Activated T-helper 1 cell treated with Interleukin-2 at 50 U/mL for 16 hours (primary cell): ENCODE measurements at places on chromosomes 5 and 9.

- no peak for DNase-seq
Observed at GRCh38 chr9:21078702-21079101, 960 bp upstream of the IFNB1 start.

- no peak for DNase-seq
Observed at GRCh38 chr5:33726422-33727165, 165.2 kb downstream of the ADAMTS12 start.

GRCh38 chr5:32461441-32462120 is 17.0 kb upstream of the ZFR start:
- no peak for DNase-seq

GRCh38 chr9:135692410-135692809 is 6.9 kb downstream of the SOHLH1 start:
- DNase-seq, result no peak

- DNase-seq, result no peak
Observed at GRCh38 chr9:128153060-128153946, 4.0 kb downstream of the LCN2 start.

GRCh38 chr5:150507474-150508276 is at the start of gene NDST1:
Gene NDST1 (plus strand): TSS chr5:150508131. CDS start chr5:150521255, 13,124 bp downstream.
- no peak for DNase-seq

- DNase-seq, result no peak
Observed at GRCh38 chr5:156528673-156529072, 201.7 kb downstream of the SGCD start.

- no peak for DNase-seq
Observed at GRCh38 chr9:103798620-103799019, 295.5 kb upstream of the SMC2 start.

DNA sequence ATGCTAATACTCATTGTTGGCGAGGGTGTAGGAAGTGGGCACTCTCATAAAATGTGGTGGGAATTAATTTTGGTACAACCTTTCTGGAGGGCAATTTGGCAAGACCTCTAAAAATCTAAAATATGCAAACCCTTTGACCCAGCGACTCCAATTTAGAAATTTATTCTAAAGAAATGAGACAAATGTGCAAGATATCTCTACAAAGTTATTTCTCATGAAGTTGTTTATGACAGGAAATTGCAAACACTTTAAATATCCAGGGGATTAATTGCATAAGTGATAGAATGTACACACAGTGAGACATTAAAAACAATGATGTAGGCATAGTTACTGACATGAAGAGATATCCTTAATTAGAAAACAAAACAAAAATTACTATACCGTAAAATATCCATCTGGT is 246.3 kb upstream of the MAP3K1 start:
- no peak for DNase-seq

- DNase-seq, result no peak
Observed at GRCh38 chr5:65050826-65051498, 282.2 kb downstream of the CWC27 start.

DNA sequence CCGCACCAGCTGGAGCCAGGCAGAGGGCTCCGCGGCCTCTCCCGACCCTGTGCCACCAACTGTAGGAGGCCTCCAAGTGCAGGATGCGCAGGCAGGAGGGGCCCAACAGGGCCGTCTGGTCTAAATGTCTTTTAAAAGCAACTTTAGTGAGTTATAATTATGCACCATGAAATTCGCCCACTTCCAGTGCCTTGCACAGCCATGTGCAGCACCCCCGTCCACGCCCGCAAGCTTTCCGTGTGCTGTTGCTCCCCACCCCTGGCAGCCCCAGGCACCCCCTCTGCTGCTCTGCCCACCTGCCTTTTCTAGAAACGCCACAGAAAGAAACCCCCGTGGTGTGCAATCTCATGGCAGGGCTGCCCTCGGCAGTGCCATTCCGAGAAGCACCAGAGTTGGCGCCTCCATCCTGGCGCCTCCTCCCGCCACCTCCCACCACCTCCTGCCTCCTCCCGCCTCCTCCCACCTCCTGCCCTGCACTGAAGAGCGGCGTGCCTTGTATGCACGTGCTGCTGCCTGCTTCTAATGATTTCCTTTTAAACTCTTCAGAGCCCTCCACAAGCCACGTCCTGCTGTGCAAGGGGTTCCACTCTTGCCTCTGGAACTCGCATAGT is 7.5 kb upstream of the SLC6A18 start:
- DNase-seq, result no peak

GRCh38 chr5:42970636-42971559 is 69.2 kb downstream of the ANXA2R start:
- DNase-seq, result no peak

GRCh38 chr9:110837401-110838005 is 168.9 kb downstream of the MUSK start:
- DNase-seq, result no peak

DNA sequence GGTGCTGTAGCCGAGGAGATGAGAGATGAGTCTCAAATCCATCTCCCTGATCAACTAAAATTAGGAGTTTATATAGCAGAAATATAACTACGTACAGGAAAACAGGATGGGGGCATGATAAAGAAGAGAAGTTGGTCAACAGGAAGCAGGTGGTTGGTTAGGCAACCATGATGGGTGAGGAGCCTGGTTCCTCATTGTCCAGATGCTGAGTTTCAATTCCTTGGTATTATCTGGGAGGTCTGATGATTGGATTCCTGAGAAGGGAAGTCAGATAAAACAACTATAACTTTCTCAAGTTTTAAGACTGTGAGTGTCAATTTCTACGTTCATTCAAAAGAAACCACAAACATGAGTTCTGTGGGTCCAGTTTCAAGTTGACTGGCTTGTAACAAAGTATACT is 323.9 kb downstream of the MTRR start:
- no peak for DNase-seq

DNA sequence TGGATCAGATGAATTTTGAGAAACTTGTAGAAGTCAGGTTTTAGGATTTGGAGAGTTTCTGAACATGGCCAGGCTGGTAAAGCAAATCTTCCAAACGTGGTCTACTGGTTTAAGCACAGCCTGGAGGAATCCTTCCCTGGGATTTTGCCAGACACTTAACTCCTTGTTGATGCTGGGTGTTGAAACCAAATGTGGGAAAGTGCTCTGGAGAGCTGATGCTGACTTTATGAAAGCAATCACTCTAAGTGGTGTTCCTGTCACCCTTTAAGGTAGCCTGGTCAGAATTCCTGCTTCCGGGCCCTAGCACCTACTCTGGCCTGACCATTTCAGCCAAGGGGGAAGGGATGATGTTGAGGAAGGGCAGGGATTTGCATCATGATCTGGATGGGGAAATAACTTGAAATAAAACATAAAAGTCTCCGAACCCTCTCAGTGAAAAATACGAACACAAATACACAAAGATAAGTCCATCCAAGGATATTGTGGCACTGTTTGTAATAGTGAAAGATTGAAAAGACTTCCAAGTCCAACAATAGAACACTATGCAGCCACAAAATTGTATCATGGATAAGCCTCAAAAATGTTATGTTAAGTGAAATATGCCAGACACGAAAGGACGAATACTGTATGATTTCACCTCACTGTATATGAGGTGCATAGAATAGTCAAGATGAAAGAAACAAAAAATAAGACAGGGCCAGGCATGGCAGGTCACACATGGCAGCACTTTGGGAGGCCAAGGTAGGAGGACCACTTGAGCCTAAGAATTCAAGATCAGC is 57.7 kb downstream of the PDE6A start:
- no peak for DNase-seq

DNA sequence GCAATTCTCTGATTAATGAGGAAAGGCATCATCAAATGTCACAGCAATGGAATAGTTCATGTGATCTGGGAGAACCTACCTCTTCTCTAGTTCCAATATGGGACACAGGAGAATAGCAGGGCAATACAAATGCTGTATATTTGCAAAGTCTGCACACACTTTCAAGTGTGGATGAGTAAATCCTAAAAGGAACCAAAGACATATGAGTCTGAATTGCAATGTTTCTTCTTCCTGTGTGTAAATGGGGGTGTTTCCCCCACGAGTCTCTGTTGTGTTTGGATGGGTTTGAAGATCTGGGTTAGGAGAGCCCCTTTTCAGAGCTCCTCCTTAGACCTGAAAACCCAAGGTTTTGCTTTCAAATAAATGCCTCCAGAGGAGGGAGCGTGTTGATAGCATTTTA is 26.9 kb downstream of the SLC46A2 start:
- no peak for DNase-seq

DNA sequence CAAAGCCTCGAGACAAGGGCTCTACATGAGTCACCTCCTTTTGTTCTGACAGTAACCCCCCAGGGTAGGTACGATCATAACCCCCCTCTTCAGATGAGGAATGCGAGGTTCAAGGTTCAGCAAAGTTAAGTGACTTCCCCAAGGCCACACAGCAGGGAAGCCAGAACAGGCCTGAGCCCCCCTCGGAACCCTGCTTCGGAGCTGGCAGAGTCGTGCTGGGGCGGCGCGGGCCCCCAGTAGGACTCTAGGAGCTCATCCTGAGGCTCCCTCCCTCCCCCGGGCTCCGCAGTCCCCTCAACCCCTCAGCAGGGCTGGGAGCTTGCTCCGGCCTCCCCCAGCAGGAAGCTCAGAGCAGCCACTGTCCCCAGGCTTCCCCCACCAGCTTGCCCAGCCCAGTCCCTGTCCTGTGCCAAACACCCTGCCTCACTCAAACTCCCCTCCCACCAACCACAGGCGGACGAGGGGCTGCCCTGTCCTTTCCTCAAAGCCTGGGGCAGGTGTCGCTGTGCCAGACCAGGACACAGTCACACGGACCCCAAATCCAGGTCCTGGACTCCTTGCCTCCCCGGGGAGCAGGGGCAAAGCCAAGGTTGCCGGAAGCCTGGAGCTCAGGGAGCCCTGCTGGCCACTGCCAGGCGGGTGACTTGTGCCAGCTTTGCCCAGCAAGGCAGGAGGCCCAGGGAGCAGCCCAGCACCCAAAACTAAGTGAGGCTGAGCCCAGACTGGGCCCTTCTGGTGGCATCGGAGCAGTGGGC is 5.1 kb downstream of the AGPAT2 start:
- DNase-seq, result no peak

- no peak for DNase-seq
Observed at GRCh38 chr5:135437422-135437795, 9.7 kb downstream of the DCANP1 start.

DNA sequence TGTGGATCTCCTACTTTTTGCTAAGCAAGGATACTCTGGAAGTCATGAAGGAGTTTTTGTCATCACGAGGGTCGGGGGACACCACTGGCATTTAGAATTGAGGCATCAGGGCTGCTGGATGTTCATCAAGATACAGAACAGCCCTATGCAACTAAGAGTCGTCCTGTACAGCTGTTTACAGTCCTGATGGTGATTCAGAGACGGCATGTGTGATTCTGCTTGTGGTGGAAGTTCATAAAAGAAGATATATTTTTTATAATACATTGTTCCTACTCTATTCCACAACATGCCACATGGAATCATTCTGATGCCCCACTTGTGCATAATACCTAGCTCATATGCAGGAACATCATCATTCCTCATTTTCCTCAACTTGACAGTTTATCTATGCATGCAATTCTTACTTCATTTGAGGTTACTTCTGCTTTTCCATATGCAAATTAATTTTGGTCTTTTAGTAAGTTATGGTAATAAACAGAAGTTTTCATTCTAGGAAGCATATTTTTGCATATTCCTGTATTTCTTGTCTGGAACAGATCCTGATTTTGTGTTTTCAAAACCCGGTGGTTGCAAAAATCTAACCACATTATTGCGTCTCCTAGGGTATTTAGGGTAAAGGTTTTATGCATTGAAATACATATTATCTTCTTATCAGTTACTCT is 155.2 kb downstream of the ARHGEF28 start:
- DNase-seq, result no peak
